Stimulated activated CD8-positive, alpha-beta memory T cell treated with anti-CD3 and anti-CD28 coated beads, Interleukin-4, amount 100 ng/mL, for 1 hour (primary cell): ENCODE measurements at places on chromosomes 1 and 21.

DNA sequence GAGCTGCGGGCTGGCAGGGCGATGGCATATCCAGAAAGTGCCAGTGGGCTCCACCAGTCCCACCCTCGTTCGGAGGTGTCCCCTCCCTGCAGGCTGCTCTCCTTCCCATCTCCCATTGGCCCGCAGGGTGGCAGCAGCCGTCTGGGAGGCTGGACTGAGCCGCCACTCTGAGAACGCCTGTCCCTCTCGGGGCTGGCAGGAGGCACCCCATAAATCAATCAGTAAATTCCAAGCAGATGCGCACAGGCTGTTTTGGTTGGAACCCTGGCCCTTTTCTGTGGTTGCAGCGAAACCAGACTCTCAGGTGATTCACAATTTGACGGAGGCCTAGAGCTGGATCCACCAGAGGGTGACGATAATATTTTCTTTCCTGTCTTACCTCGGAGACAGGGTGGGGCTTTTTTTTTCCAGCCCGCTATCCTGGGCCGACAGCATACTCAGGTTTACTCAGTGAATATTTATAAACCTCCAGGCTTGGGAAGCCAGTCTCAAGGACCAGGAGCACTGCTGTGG lies 99.7 kb downstream of the GLIS1 start:
- no peak for DNase-seq

- no peak for DNase-seq
Measured at GRCh38 chr1:153880024-153880423, 42.7 kb downstream of the GATAD2B start.

DNA sequence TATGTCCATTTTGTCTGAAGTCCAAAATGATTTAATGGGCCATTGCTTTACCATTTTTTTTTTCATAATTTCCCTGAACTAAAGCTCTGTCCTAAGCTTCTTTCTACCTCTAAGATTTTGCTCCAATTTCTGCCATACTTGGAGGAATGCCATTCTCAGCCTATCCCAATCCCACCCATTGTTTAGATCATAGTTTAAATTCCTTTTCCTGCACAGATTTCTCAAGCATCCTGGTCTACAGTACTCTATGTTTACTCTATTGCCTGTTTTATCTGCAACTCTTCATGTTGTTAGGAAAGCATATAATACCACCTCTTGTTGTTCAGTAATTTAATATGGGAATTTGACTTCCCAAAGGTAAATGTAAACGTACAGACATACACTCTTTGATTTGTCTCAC lies 30.8 kb downstream of the ADAMTS1 start:
- no peak for DNase-seq

GRCh38 chr1:179779645-179780272 lies 36.7 kb downstream of the FAM163A start:
- DNase-seq = no peak

GRCh38 chr1:151472856-151473731 lies 13.8 kb upstream of the POGZ start:
- no peak for DNase-seq
